ENCODE measurements at places on chromosomes 12 and 14.
A peak's percentile ranks its signal among the peaks of the same experiment; 100 is the strongest.

GRCh38 chr14:40909906-40910305 is 696.8 kb upstream of the LRFN5 start:
- no peaks in the 10 kb centered on the region for H3K36me3 ChIP-seq
- no peaks in the 10 kb centered on the region for H3K27me3 ChIP-seq

- peaks cover 16% of the 10 kb centered on the region for H3K4me1 ChIP-seq
- peaks cover 9% of the 10 kb centered on the region for H3K27me3 ChIP-seq
- H3K36me3 ChIP-seq = no peaks in the 10 kb centered on the region
- H3K4me3 ChIP-seq = no peak overlapping the region
- DNase-seq = no peak
These were observed 1.9 kb upstream of the DCAF4 start for GRCh38 chr14:72924337-72924736.

GRCh38 chr14:87615822-87616679 is 376.9 kb downstream of the GALC start:
- H3K27me3 ChIP-seq = no peaks in the 10 kb centered on the region
- no peak overlapping the region for H3K27ac ChIP-seq
- H3K4me3 ChIP-seq = no peak overlapping the region
- DNase-seq = peak; percentile 72
- H3K36me3 ChIP-seq = peaks cover 5% of the 10 kb centered on the region

- H3K27me3 ChIP-seq = no peaks in the 10 kb centered on the region
- no peak for DNase-seq
- H3K27ac ChIP-seq = no peak overlapping the region
- H3K4me1 ChIP-seq = peaks cover 23% of the 10 kb centered on the region
These were observed 60.3 kb downstream of the PPHLN1 start for GRCh38 chr12:42386308-42386707.

- H3K27me3 ChIP-seq = peaks cover 18% of the 10 kb centered on the region
- no peak for DNase-seq
- peaks cover 5% of the 10 kb centered on the region for H3K4me1 ChIP-seq
- no peaks in the 10 kb centered on the region for H3K36me3 ChIP-seq
- no peak overlapping the region for H3K27ac ChIP-seq
These were observed 10.3 kb upstream of the MYL2 start for GRCh38 chr12:110930348-110931314.

DNA sequence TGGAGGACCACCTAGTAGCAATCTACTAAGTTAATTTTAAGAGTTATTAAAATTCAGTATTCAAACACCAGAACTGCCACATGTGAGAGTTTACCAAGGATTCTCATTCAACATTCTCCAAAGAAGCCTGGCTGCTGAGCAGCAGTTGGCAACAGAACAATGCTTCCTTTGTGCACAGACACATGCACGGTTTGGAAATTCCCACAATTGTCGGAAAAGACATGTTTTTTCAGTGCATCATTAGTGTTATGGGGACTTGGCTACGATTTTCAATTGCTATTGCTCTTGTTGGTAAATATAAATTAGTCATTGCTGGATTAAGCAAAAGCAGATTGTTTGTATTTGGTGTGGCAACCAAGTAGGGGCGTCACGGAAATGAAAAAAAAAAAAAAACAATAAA is 22.2 kb downstream of the ST8SIA1 start:
- no peak overlapping the region for H3K27ac ChIP-seq
- no peak for DNase-seq
- H3K36me3 ChIP-seq = peaks cover 30% of the 10 kb centered on the region
- no peak overlapping the region for H3K4me3 ChIP-seq

GRCh38 chr12:4905316-4905715 is 4.4 kb upstream of the KCNA1 start:
- no peak for DNase-seq
- peaks cover 30% of the 10 kb centered on the region for H3K27me3 ChIP-seq
- no peaks in the 10 kb centered on the region for H3K36me3 ChIP-seq
- H3K27ac ChIP-seq = no peak overlapping the region
- H3K4me1 ChIP-seq = peaks cover 10% of the 10 kb centered on the region
- H3K4me3 ChIP-seq = no peak overlapping the region

- H3K36me3 ChIP-seq = no peaks in the 10 kb centered on the region
- no peak overlapping the region for H3K4me3 ChIP-seq
- H3K4me1 ChIP-seq = peaks cover 22% of the 10 kb centered on the region
These were observed 24.7 kb upstream of the IRF2BPL start for GRCh38 chr14:77053046-77053841.

DNA sequence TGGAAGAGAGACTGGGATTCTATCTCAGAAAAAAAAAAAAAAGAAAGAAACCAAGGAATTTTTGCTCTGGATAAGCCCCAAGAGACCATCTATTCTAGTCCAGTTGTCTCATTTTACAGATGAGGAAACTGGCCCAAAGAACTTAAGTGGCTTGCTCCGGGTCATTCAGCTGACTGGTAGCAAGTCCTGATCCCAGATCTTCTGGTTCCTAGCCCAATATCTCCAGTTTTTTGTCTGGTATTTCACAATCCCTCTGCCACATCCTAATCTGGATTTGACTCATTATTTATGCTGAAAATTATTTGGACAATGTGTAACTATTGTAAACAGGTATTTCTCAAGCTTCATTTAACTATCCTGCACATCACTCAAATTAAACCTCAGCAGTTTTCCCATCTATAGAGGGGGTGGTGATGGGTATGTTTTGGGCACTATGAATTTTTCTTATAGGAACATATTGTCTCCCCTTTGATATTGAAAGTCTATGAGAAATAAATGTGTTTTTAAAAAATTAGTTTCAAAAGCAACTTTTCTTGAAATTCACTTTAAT is 43.4 kb downstream of the PPP2R5E start:
- H3K27ac ChIP-seq = no peak overlapping the region
- peaks cover 32% of the 10 kb centered on the region for H3K36me3 ChIP-seq
- no peak overlapping the region for H3K4me3 ChIP-seq
- peaks cover 26% of the 10 kb centered on the region for H3K4me1 ChIP-seq
- DNase-seq = no peak
- no peaks in the 10 kb centered on the region for H3K27me3 ChIP-seq

- H3K36me3 ChIP-seq = no peaks in the 10 kb centered on the region
- H3K27me3 ChIP-seq = no peaks in the 10 kb centered on the region
- no peak for DNase-seq
- H3K4me3 ChIP-seq = no peak overlapping the region
- H3K27ac ChIP-seq = no peak overlapping the region
These were observed 332.6 kb upstream of the SYT1 start for GRCh38 chr12:78531831-78532458.

DNA sequence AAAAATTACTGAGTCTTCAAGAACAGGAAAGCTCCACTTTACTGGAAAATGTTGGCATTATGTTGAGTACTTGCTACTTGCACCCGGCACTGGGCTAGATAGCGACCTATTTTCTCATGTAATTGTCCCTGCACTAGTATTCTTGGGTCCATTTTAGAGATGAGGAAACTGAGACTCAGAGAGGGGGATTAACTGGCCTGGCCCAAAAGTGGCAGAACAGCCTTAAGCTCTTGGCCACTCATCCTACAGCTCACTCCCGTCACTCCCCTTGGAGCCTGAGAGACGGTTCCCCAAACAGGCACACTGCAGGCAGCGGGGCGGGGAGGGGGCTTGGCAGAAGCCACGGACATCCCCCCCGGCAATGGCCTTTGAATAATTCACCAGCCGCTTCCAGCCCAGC is 113.9 kb downstream of the SCARB1 start:
- DNase-seq = no peak
- no peak overlapping the region for H3K27ac ChIP-seq
- H3K4me3 ChIP-seq = no peak overlapping the region
- peaks cover 31% of the 10 kb centered on the region for H3K27me3 ChIP-seq

Data from nephron progenitor cell (in vitro differentiated cells).